Activated naive CD4-positive, alpha-beta T cell treated with anti-CD3 and anti-CD28 coated beads, Interleukin-2, amount 50 U/mL, for 16 hours (primary cell): ENCODE measurements at places on chromosomes 7 and 10.

DNA sequence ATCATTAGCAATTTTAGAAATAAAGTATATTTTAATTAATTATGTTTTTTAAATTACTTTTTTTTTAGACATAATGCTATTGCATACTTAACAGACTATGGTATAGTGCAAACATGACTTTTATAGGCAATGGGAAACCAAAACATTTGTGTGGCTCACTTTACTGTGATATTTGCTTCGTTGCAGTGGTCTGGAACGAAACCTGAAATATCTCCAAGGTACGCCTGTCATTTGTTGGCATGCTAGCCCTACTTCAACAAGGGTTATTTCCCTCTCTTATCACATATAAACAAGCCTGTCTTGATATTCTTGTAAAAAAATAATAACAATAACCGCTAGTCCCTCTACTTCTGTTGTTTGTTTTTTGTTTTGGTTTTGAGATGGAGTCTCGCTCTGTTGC, 74.2 kb downstream of the TYW1B start:
- DNase-seq, result no peak

GRCh38 chr10:50358411-50358810, 107.1 kb upstream of the ASAH2 start:
- DNase-seq, result no peak

DNA sequence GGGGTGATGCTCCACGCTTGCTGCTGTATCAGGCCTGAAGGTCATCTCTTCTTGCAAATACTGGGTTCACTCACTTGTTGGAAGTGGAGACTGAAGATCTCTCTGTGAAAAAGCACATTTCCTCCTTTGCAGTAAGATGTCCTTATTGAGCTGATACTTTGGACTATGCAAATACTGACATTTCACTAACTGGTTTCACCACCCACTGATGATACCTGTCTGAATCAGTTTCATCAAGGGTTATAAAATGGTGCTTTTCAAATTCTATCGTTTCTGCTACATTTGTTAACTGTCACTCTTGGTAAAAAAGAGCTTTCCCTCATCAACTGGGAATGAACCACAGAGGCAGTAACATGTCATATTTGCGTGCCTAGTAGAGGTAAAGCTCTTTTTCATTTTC, 35.5 kb downstream of the RAB19 start:
- no peak for DNase-seq

- no peak for DNase-seq
Observed at GRCh38 chr10:84360637-84361365, 32.4 kb downstream of the CCSER2 start.

GRCh38 chr7:116734710-116735109, 62.7 kb downstream of the MET start:
- no peak for DNase-seq

- DNase-seq, result no peak
Observed at GRCh38 chr7:23864973-23865372, 155.0 kb downstream of the STK31 start.

- no peak for DNase-seq
Observed at GRCh38 chr10:50540826-50541122, 83.0 kb downstream of the SGMS1 start.

- no peak for DNase-seq
Observed at GRCh38 chr10:26448292-26448691, 10.2 kb downstream of the APBB1IP start.

DNA sequence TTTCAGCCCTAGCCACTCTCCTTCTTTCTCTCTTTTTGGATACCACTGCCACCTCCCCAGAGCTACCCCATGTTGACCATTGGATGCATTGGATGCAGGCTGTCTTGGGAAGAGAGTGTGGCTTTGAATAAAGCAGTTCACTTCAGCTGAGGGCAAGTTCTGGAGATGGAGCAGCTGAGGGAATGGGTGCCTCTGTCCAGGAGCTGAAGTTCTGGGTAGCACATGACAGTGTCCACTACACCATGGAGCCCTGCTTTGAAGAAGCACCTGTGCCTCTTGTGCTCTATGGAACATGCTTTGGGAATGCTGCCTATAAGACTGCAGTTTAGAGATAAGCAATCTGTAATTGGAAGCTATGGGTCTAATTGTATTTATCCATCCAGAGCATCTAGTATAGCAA, 1028.7 kb downstream of the TYW1 start:
- DNase-seq, result no peak

GRCh38 chr10:34886906-34887642, 72.0 kb upstream of the PARD3 start:
- DNase-seq, result no peak

- DNase-seq, result no peak
Observed at GRCh38 chr7:145339319-145339718, 503.5 kb upstream of the TPK1 start.

DNA sequence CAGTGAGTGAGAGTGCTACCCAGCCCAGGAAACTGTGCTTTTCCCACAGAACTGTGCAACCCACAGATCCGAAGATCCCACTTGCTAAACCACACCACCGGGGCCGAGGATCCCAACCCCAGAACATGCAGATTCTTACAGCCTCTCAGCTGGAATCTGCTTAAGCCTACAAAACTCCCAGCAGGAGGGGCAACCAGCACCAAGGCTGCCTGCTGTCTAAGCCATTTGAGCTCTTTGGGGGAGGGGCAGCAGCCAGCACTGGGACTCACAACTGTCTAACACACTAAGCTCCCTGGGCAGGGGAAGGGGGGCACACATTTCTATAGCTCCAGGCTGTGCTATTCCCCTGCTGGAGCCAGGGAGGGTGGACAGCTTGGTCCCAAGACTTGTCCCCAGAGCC, 529.9 kb downstream of the XPNPEP1 start:
- DNase-seq, result no peak

DNA sequence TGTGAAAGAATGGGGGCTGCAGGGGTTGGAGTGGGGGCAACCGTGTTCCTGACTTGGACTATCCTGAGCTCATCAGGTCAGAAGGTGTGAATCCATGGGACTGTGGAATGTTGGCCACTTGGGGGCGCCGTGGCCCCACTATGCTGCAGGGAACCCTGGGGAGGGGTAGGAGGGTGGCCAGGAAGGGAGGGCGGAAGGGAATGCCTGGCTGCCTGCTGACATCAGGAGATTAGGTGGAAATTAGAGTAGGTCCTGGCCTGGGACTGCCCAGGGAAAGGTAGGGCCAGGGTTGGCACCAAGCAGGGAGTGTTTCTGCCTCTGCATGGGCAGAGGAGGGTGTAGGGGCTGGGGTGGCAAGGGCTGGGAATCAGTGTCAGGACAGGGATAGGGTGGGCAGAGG, 65.8 kb upstream of the PRSS58 start:
- DNase-seq, result peak; percentile 46

- no peak for DNase-seq
Observed at GRCh38 chr10:92712016-92712889, 22.5 kb downstream of the HHEX start.

DNA sequence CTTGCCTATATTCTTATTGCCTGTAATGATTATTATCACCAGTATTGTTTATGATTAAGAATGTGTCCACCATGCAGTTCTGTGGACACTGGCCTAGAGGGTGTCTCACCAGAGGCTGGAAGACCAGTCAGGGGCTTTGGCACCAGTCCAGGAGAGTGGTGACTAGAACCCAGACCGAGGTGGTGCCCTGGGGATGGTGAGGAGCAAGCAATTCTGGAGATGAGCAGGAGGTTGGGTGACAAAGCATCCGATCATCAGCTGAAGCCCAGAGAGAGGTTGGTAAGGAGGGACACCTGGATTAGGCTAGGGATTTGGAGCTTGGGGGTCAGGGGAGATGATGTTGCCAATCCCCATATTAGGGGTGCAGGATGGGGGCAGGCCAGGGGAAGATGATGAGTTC, 124.4 kb downstream of the EMX2 start:
- DNase-seq, result no peak

- no peak for DNase-seq
Observed at GRCh38 chr7:74183653-74184450, 9.7 kb downstream of the EIF4H start.

- no peak for DNase-seq
Observed at GRCh38 chr7:50795253-50795652, 12.6 kb upstream of the GRB10 start.

DNA sequence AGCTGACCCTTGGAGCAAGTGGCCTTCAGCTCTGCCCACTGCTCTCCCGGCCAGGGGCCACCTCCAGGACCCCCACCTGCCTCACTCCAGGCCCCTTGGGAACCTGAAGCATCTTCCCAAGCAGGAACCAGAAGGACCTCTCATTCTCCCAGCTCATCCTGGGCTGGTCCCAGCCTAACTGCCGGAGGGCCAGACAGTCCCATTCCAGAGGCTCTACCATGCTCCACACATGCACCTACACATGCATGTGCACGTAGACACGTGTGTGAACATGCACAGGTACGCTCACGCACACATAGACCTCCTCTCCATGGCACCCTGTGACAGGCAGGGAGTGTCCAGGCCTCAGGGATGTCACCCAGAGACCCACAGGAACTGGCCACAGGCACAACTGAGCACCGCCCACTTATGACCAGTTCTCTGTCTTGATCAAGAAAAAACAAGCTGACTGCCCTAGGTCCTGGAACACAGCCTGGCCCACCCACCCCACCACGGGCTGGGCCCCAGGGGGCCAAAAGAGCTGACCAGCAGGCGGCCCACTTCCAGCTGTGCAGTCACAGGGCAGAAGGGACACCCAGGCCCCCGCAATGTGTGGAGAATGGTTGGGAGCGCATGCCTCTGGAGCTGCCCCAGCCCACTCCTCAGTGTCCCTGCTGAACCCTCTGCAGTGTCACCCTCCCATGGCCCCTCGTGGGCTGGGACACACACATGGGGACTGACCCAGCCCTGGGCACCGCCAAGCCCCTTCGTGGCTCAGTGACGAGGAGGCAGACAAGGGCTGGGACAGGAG, 43.4 kb downstream of the CAMK2B start:
- peak; percentile 7 for DNase-seq

DNA sequence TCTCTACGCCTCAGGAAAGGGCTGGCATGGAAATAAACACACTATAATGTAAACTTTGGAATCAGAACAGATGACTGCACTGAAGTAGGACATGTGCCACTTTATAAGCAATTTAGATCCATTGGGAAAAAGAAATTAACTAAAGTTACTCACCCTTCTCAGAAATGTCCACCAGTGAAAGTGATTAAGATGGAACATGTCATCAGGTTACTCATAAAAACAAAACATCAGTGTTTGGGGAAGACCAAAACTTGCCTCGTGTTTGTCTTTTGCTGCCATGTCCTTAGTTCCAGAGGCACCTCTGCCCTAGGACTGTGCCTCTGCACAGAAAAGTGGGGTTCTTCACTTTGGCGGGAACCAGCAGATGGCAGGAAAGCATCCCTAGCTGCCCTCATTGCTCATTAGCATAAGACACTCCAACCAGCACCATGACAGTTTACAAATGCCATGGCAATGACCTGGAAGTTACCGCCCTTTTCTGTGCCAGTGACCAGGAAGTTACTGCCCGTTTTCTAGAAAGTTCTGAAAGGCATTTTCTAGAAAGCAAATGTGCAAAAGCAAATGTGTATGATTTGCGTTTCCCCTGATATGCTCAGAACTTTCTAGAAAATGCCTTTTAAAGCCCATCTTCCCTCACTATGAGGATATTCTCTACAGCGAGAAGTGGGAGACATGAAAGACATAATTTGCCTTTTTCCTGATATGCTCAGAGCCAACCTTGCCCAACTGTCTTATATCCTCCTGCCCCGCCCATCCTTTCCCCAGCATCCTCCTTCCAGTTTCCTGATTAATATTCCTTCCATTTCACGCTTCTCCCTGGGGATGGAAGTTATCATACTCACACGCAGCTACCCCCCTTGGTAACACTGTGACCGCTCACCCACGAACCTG, 258.2 kb downstream of the USP6NL start:
- no peak for DNase-seq

- no peak for DNase-seq
Observed at GRCh38 chr7:5758286-5758685, 23.2 kb downstream of the RNF216 start.

DNA sequence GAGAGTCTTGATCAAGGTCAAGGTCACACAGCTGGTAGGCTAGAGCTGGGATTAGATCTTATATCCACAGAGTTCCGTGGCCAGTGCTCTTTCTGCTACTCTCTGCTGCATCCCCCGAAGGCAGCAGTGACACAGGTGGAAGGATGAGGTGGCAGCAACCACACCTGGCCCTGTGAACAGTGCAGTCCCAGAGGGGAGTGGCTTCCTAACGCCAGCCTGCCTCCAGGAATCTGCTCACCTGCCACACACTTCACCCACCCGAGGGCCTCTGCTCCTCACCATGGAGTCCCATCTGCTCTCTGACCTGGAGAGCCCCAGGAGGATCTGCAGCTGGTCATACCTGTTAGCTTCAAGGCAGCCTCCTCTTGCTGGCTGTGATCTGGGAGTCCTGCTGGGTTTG, 484.2 kb downstream of the PLXNA4 start:
- DNase-seq, result no peak

- DNase-seq, result peak; percentile 42
Observed at GRCh38 chr7:106285855-106286492, 1.2 kb upstream of the NAMPT start.

DNA sequence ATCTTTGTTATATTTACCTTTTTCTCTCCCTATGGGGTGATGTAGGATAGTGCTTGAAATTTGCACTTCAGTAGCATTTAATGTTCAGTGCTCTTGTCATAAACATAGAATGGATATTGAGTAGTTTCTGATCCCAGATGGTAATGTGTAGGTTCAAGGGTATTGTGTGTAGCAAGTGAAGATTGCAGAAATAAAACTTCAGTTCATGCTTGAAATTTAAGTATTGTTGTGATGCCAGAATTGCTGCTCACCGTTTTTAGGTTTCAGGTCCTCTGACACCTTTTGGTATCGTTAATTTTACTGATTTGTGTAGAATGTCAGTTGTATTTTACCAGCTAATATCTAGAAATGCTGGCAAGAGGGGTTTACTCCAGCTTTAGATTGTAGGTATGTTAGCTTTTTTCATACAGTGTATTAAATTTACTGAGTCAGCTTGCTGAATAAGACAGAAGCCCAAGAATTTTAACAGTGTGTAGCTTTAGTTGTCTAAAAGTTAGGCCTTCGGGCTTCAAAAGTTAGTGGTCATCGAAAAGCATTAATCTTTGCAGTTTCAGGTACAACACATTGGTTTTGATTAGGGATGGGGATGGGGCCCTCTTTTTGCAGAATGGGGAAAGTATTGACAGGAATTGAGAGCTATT, 1.9 kb downstream of the PTEN start:
- no peak for DNase-seq

DNA sequence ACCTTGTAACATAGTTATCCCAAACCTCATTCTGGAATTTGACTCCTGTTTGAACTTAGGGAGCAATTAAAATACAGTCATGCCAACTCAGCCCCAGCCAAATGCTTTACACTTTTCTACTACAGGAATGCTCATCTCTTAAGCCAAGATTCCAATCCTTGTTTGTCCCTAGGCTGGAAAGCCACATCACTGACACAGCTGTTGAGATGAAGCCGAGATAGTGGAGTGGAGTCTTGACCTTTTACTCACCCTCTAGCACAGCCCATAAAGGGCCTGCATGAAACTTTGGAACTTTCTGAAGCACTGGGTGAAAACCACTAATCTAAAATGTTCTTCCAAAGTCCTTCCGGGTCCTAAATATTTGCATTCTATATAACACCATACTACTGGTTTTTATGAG, 247.3 kb downstream of the ETV1 start:
- DNase-seq, result no peak

GRCh38 chr10:5271526-5271925, 74.9 kb downstream of the AKR1C4 start:
- no peak for DNase-seq

- DNase-seq, result peak; percentile 66
Observed at GRCh38 chr7:157273208-157274093, 63.4 kb upstream of the DNAJB6 start.
